Activated CD8-positive, alpha-beta T cell treated with anti-CD3 and anti-CD28 coated beads, Interleukin-2, amount 10 ng/mL, durations not matched to agents 7 days and 5 days (primary cell): ENCODE measurements at places on chromosomes 1 and 21.

DNA sequence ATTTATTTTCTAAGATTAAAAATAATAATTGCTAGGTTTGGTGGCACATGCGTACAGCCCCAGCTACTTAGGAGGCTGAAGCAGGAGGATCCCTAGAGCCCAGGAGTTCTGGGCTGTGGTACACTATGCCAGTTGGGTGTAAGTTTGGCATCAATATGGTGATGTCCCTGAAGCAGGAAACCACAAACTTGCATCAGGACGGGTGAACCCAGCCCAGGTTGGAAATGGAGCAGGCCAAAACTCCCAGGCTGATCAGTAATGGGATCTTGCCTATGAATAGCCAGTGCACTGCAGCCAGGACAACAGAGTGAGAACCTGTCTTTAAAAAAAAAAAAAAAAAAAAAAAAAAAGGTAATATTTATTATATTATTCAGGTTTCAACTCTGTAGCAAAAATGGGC is 92.4 kb upstream of the PGD start:
- no peak for DNase-seq

DNA sequence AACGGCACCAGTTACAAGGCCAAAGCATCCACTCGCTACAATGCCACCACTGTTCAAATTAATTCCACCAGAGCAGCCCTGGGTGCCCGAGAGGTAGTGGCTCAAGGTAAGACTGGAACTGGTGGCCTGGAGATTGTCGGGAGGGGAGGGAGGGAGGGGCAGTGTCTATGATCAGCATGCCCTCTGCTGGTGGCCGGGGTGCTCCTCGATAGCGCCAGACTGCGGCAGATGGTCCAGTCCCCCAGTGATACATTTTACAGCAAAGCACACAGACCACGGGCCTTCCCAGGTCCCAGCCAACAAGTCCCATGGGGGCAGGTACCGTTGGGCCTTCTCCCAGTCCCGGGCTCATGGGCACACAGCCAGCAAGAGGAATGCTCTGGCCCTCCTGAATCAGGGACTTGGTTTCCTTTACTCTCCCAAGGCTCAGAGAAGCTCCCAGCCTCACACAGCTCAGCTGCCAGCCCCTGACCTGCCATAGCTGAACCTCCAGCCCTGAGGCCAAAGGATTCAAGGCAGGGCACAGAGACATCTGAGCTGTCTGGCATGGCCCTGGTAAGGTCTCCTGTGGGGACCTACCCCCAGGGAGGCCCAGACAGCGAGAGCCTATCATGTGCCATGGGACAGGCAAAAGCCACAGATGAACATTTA is 15.3 kb downstream of the ACOT7 start:
- DNase-seq = no peak

DNA sequence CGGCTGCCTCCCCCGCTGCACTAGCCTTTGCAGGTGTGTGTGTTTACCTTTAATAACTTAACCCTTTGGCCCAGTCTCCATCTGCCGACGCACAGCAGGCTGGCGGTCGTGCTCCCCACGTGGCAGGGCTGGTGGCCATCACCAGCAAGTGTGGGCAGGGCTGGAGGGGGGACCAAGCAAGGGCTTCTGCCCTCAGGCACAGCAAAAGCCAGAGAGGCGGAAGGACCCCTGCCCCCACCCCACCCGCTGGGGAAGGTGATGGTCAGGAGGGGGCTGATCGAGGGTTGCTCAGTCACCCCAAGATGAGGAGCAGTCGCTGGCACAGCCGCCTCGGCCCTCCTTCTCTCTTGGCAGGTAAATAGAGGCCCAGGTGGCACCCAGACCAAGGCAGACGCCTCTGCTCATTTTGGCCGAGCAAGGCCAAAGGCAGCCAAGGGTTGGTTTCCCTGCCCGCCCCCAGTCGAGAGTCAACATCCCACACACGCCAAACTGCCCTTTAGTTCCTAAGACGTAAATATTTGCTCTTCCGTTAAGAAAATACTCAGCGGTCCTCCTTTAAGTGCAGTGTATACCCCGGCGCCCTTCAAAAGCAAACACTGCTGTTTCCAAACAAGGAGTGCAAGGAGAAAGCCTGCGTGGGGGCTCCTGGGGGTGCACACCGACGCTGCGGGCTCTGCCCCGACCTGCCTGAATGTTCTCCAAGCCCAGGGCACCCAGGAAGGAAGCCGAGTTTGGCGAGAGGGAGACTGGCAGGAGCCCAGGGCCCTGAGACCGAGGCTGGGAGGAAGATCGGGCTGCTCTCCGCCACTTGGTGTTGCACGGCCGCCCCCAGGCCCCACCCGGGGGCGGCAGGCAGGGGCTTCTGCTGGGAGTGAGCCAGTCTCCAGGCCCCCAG is 82.7 kb downstream of the SIK1 start:
- DNase-seq = no peak

- DNase-seq = no peak
Observed at GRCh38 chr1:110393286-110393685, 2.5 kb upstream of the SLC16A4 start.

DNA sequence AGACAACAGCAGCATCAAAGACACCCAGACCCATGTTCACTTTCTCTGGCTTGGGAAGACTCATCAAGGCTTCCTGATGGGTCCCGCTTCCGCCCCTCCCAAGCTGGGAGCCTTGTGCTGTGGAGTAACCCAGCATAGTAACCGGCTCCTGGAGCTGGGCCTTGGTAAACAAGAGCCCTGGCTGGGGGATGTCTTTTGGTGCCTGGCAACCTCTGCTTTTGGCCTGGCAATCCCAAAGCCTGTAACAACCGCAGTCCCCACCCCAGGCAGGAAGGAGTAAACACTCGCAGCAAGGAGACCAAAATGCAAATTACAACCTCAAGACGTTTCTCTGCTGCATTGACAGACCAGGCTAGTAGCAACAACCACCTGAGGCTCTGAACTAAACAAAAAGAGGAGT is 16.9 kb upstream of the THRAP3 start:
- no peak for DNase-seq

DNA sequence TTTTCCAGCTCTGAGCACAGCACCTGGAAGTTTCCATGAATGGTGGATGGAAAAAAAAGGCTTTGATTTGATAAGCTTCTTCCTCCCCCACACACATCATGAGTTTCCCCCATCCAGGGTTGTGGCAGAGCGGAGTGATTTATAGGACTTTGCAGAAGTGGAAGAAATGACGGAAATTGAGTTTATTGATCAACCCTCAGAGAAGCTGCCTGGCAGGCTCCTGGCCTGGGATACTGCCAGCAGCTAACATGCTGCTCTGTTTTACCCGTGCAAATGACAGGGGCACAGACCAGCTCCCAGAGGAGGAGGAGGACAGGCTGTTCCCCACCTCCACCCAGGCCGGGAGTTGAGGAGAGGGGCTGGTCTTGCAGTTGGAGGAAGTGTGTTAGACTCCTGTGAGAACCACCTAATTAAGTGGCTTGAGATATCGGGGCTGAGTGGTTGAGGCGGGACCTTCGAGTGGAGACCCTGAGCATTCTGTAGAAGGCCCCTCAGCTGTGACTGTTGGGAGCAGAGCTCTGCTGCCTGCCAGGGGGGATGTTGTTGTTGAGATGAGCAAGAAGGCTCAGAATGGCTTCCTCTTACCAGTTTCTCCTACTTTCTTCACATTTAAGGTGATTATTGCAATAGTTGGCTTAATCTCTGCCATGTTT is 21.8 kb downstream of the ADORA1 start:
- no peak for DNase-seq

- no peak for DNase-seq
Observed at GRCh38 chr1:212035835-212036605, 472 bp downstream of the DTL start.
